T-helper 22 cell (primary cell): ENCODE measurements at places on chromosomes 4 and X.

GRCh38 chrX:153722704-153723350 is 1.4 kb downstream of the BCAP31 start:
- DNase-seq, result no peak

DNA sequence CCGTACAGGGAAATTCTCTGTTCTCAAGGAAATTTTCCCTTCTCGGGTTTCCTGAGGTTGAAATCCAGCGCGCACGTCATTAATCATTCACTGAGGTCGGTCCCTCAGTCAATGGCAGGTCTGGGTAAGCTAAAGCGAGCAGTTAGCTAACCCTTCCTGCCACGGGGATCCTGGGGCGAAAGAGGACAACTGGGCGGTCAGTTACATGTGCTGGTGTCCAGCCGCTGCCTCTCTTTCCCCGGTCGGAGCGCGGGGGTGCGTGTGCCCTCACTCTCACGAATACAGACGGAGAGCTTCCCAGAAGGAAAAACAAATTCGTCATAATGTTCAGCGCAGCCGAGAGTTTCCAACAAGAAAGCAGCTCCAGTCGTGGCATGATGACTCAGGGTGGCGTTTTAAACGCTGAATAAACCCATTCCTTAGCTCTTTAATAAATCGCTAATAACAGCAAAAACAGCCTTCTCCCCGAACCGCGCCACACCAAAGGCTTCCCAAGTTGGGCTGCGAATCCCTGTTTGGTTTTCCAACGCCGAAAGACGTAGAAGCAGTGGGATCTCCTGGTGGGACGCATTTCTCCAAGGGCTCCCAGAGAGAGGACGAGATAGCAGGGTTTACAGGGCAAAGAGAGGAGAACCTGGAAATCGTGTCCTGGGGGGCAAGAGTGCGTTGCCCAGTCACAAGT is 752 bp upstream of the FGF5 start:
- no peak for DNase-seq

- DNase-seq, result no peak
Observed at GRCh38 chrX:107561468-107562215, 66.7 kb upstream of the PRPS1 start.

- DNase-seq, result no peak
Observed at GRCh38 chr4:70515367-70516250, 2.8 kb upstream of the AMTN start.

GRCh38 chr4:118313098-118313497 is 39.7 kb downstream of the PRSS12 start:
- DNase-seq, result no peak

GRCh38 chrX:78116766-78117165 is 12.7 kb downstream of the PGK1 start:
- no peak for DNase-seq

GRCh38 chr4:182809417-182810102 is 107.6 kb downstream of the DCTD start:
- DNase-seq, result no peak

DNA sequence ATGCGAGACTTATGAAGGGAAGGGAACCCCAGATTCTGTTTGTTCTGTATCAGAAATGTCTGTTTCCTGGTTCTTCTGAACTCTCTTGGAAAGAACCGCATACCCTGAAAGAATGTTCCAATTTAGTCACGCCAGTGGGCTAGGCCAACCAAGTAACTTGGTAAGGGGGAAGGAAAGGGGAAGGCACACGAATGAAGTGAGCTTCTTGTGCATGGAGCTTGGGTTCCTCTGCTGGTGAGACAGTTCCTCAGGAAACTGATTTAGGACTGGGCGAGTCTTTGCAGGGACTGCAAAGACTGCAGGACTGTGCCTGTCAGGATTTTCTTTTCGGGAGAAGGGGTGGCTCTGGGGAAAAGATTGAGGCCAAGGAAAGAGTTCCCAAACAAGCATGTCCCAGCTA is 35.6 kb downstream of the FRMPD3 start:
- DNase-seq, result no peak

- no peak for DNase-seq
Observed at GRCh38 chrX:82757614-82758013, 750.5 kb upstream of the POU3F4 start.

- DNase-seq, result no peak
Observed at GRCh38 chrX:44731160-44731559, 112.7 kb upstream of the DUSP21 start.

DNA sequence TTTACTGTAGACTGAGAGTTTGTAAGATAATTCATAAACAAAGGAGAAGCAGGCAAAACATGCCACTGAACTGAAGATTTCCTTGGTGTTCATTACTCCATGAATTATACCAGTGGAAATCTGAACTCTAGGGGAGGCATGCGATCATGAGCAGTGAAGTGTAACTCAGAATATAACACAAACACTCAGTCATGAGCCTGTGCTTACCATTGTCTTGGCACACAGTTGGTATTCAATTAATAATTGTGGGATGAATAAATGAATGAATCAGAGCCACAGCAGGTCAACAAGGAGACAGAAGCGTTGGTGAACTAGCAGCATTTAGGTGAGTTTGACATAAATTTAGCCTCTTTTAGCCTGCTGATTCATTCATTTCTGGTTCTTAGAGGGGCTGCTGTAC is 263.5 kb upstream of the DKK2 start:
- DNase-seq, result no peak

DNA sequence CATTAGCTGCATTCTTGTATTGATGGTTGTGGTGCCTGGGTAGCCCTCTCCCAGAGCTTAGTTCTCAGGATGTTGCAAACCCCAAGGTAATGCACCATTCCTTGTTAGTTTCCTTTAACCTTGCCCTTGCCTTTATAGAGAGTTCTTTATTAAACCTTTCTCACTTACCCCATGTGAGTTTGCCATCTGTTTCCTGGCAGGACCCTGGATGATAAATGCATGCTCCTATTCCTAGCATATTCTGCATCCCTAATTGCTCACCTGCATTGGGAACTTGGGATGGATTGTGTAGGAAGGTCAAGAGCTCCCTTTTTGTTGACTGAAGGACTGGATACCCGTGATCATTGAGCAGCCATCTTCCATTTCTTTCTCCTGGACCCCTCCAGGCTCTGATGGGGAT is 59.9 kb upstream of the AP1S2 start:
- no peak for DNase-seq

- no peak for DNase-seq
Observed at GRCh38 chrX:71216485-71216884, 6.5 kb upstream of the GJB1 start.

GRCh38 chr4:145930592-145930991 is 8.0 kb downstream of the ZNF827 start:
- DNase-seq, result no peak

DNA sequence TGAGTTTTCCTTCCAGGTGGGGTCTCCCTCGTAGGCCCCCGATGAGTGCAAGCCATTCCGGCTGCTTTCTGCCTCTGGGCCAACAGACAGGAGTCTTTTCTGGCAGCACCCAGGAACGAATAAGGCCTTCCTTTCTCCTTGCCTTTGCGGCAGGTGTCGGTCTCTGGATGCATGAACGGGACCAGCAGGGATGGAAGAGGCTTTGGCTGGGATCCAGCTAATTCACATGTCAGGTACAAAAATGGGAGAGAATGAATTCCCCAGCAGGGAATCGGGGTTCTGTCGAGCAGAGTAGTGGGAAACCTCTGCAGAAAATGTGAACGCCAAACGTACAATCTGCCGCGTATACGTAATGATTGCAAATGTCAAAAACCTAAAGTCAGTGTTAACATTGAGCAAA is 146.1 kb upstream of the TBL1X start:
- DNase-seq, result no peak

DNA sequence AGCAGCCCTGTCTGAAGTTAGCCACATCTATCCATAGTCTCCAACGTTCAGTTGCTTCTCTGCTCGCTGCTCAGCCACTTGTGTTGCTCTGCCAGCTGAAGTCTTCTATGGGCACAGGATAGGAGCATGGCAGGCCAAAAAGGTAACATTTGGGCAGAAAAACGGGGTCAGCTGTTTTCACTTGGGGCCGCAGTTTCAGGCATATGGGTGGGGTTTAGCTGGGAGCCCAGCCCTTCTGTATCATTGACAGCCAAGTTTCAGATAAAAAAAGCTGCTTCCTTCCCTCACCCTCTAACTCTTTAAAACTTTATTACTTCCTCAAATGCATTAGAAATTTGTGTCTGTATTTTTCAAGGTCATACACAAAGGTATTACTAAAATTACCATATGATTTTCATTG is 18.4 kb upstream of the MANBA start:
- no peak for DNase-seq
